Neural crest cell (in vitro differentiated cells): ENCODE measurements at places on chromosomes 3 and 15.
A peak's percentile ranks its signal among the peaks of the same experiment; 100 is the strongest.

DNA sequence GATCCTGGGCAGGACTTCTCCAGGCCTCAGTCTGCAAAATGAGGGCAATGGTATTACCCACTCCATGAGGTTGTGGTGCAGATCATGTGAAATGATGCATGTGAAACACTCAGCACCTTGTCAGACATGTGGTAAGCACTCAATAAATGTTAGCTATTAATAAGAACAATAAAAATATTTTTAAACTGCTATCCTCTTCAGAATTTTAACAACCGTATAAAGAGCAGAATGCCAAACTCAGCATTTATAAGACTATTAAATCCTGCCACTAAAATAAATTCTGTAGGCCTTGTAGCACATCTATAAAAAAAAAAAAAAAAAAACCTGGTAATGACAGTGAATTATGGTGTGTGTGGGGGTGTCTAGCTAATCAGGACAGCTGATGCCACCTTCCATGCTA, 213.9 kb upstream of the UMPS start:
- no peaks in the 10 kb centered on the region for H3K4me1 ChIP-seq
- DNase-seq: no peak
- H3K4me3 ChIP-seq: no peak overlapping the region
- no peak overlapping the region for H3K27ac ChIP-seq
- H3K36me3 ChIP-seq: no peaks in the 10 kb centered on the region
- no peaks in the 10 kb centered on the region for H3K27me3 ChIP-seq

GRCh38 chr3:180934638-180935037, 22.2 kb downstream of the FXR1 start:
- H3K4me1 ChIP-seq: peaks cover 15% of the 10 kb centered on the region
- H3K27me3 ChIP-seq: no peaks in the 10 kb centered on the region
- DNase-seq: no peak
- peaks cover 3% of the 10 kb centered on the region for H3K36me3 ChIP-seq

DNA sequence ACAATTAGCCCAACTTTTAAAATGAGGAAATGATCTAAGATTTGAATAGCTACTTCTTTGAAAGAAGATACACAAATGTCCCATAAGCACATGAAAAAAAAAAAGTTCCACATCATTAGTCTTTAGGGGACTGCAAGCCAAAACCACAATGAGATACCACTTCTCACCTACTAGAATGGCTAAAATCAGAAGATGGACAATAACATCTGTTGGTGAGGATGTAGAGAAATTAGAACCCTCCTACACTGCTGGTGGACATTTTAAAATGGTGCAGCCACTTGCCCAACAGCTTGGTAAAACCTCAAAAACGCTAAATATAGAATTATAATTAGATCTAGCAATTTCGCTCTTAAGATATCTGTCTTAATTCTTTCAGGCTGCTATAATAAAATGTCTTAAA, 77.1 kb downstream of the MEX3B start:
- H3K36me3 ChIP-seq: peaks cover 24% of the 10 kb centered on the region
- no peaks in the 10 kb centered on the region for H3K4me1 ChIP-seq
- H3K4me3 ChIP-seq: no peak overlapping the region
- DNase-seq: no peak

DNA sequence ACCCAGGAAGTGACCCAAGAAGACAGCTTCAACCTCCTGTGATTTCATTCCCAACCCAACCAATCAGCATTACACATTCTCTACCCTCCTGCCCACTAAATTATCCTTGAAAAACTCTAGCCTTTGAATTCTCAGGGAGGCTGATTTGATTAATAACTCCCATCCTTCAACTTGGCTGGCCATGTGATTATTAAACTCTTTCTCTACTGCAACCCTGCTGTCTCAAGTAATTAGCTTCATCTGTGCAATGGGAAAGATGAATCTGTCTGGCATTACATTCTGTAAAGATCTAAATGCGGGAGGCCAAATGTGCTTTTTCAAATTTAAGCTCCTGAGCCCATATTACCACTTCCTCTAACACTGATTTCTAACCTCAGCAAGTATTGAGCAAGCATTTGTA, 95.9 kb upstream of the STT3B start:
- no peak overlapping the region for H3K27ac ChIP-seq
- H3K4me3 ChIP-seq: no peak overlapping the region
- peaks cover 16% of the 10 kb centered on the region for H3K4me1 ChIP-seq
- H3K27me3 ChIP-seq: no peaks in the 10 kb centered on the region
- H3K36me3 ChIP-seq: peaks cover 4% of the 10 kb centered on the region
- DNase-seq: no peak

DNA sequence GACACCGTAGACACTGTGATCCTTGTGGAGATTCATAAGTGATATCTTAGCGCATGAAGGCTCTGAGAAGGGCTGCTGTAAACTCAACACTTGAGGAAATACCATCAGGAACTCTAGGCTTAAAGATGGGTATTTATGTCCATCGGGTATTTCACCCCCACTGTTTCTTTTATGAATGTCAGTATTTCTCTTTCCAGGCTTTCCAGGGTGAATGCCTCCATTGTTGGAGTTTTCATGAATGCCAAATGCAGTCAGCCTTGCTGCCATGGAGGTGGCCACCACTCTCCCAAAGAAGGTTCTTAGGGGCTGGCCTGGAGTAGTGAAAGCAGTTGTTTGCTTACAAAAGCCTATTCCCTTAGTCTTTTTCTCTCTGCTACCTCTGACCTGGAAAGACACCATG, 259.2 kb downstream of the SLCO3A1 start:
- peaks cover 17% of the 10 kb centered on the region for H3K27me3 ChIP-seq
- H3K36me3 ChIP-seq: no peaks in the 10 kb centered on the region
- H3K4me1 ChIP-seq: peaks cover 20% of the 10 kb centered on the region
- H3K27ac ChIP-seq: no peak overlapping the region
- no peak for DNase-seq

DNA sequence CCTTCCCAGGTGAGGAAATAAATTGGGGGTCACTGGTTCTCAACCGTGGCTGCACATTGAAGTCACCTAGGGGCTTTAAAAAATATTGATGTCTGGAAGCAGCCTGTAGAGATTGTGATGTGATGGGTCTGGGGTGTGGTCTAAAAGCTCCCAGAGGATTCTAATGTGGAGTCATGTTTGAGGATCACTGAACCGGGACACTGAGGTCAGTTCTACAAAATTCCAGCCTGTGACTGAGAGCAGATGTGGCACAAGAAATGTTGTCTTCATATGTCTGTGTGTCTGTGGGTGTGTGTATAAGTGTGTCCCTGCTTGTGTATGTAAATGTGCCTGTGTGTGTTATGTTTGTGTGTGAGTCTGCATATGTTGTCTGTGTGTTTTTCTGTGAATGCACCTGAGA, 79.9 kb downstream of the TLE3 start:
- H3K4me3 ChIP-seq: no peak overlapping the region
- H3K27me3 ChIP-seq: peaks cover 7% of the 10 kb centered on the region
- H3K27ac ChIP-seq: peak overlapping the region; percentile 31
- peaks cover 20% of the 10 kb centered on the region for H3K4me1 ChIP-seq
- no peak for DNase-seq

DNA sequence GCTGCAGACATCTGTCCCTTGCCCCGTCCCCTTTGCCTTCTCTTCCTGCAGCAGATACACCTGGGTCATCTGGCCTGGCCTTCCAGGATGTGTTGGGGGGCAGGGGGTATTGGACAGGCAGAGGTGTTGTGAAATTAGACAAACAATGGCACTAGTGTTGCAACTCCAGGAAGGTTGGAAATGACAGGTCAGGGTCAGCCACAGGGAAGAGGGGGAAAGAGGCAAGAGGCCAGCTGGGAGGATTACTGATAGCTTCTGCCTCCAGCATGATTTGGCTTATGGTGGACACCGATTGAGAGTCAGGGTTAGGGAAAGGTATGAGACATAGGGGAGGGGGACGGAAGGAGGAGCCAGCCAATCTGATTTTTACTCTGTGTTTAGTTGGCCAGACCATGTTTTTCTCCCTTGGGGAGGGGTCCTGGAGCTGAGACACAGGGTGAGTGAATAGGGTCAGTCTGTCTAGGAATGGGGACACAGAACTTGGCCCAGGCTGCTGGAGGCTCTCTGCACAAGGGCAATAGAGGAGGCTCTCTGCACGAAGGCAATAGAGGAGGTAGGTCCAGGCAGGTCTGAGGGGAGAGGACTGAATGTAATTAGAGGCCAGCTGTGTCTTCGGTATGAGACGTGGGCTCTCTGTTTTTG, 3.4 kb upstream of the ATP2B2 start:
- DNase-seq: no peak
- peaks cover 4% of the 10 kb centered on the region for H3K4me1 ChIP-seq
- H3K27ac ChIP-seq: no peak overlapping the region
- peaks cover 16% of the 10 kb centered on the region for H3K27me3 ChIP-seq
- no peak overlapping the region for H3K4me3 ChIP-seq

DNA sequence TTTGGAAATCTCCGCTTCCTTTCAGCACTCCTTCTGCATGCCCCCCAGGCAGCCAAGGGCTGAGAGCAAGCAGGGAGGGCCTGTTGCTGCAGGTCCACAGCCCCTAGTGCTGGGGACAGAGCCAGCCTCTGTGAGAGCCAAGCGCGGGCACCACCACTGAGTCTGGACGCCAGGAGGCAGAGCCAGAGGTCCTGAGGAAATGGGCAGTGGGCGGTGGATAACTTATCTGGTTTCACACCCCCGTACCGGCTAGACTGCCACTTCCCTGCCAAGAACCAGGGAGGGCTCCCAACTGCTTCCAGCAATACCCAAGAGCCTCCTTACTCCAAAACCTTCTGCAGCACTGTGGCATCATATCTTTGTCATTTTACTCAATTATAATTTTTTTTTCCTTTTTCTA, 141.6 kb upstream of the IGF1R start:
- DNase-seq: no peak
- no peaks in the 10 kb centered on the region for H3K4me1 ChIP-seq
- H3K4me3 ChIP-seq: no peak overlapping the region
- no peaks in the 10 kb centered on the region for H3K36me3 ChIP-seq

- H3K4me1 ChIP-seq: peaks cover 5% of the 10 kb centered on the region
- no peak for DNase-seq
- H3K27ac ChIP-seq: no peak overlapping the region
- no peaks in the 10 kb centered on the region for H3K27me3 ChIP-seq
These were observed 170.7 kb downstream of the OCA2 start for GRCh38 chr15:27928386-27928785.
